A549 treated with CORT108297 at 1 μM for 4 hours (cell line): ENCODE measurements at places on chromosomes 6 and 20. TPM values are rescaled to one million over a fixed set of nuclear protein-coding genes. Genes with fewer than 3 reads are reported as not detected.

The ADGB gene
- not detected in 5 replicates for total RNA-seq

The AP5S1 gene
- total RNA-seq, result 12.9 to 19.8 TPM (median 17.4 TPM) in 5 replicates

The WFDC12 gene
- total RNA-seq, result not detected in 5 replicates

The GNMT gene
- total RNA-seq, result 0.10 to 0.14 TPM (median 0.12 TPM) in 4 of 5 replicates, not detected in the other

The NMBR gene
- not detected in 5 replicates for total RNA-seq

The ALDH8A1 gene
- 0.11 to 0.16 TPM (median 0.15 TPM) in 5 replicates for total RNA-seq

The RBBP8NL gene
- total RNA-seq, result 0.15 to 0.24 TPM (median 0.20 TPM) in 5 replicates

The KIF25 gene
- 0.05 to 0.39 TPM (median 0.07 TPM) in 3 of 5 replicates, not detected in the others for total RNA-seq

The SASH1 gene
- total RNA-seq, result 2.1 to 3.4 TPM (median 2.9 TPM) in 5 replicates

The HFE gene
- 8.8 to 14.2 TPM (median 12.5 TPM) in 5 replicates for total RNA-seq

The MOG gene
- not detected in 5 replicates for total RNA-seq

The RBPJL gene
- not detected in 5 replicates for total RNA-seq

The GJA10 gene
- total RNA-seq, result not detected in 5 replicates

The C20orf204 gene
- total RNA-seq, result 0.20 to 0.62 TPM (median 0.50 TPM) in 5 replicates

The SIGLEC1 gene
- 0.01 to 0.03 TPM (median 0.02 TPM) in 4 of 5 replicates, not detected in the other for total RNA-seq

The LYRM4 gene
- 25.7 to 36.4 TPM (median 33.0 TPM) in 5 replicates for total RNA-seq

The RNF8 gene
- 20.1 to 24.7 TPM (median 22.3 TPM) in 5 replicates for total RNA-seq

The POU5F1 gene
- 4.7 to 6.7 TPM (median 5.3 TPM) in 5 replicates for total RNA-seq

The KHDRBS2 gene
- not detected in 5 replicates for total RNA-seq
